ENCODE measurements at places on chromosomes 4 and X.

DNA sequence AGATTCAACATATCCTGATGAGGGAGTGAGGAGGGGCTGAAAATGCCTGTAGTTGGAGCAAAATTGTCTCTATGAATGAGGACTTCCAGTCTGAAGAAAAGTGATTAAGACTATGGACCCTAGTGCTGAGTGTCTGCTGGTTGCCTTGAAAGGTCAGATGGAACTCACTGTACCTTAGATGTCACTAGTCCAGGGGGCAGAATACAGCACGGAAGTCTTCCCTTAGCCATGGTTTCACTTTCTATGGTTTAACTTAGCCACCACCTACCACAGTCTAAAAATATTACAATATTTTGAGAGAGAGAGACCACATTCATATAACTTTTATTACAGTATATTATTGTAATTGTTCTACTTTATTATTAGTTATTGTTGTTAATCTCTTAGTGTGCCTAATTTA, 223.1 kb downstream of the FMR1NB start:
- DNase-seq: no peak

GRCh38 chr4:82275431-82276331, 98.1 kb downstream of the HNRNPD start:
- DNase-seq: no peak

GRCh38 chr4:94208918-94209317, 1.3 kb downstream of the SMARCAD1 start:
- DNase-seq: no peak

- peak; percentile 59 for DNase-seq
These were observed 191.6 kb upstream of the ANKRD50 start for GRCh38 chr4:124903995-124904722.

- no peak for DNase-seq
These were observed 2.3 kb downstream of the TMEM187 start for GRCh38 chrX:153974726-153975286.

- no peak for DNase-seq
These were observed 85.7 kb upstream of the HPRT1 start for GRCh38 chrX:134374294-134374693.

DNA sequence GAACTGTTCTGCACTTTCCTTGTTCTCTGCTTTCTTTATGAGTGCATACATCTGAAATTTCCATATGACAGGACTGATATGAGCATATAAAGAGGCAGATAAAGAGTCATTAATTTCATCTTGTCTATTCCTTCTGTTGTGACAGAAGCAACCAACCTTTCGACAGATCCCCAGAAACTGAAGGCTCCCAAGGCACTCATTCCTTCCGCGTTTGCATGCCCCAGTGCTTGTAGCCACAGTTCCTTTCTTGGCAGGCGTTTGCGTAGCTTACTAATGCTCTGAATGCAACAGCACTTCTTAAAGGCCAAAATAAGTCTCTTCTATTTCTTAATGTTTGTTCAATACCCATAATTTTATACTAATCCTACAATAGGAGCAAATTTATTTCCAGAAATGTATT, 94.0 kb upstream of the TBL1X start:
- DNase-seq: peak; percentile 39

GRCh38 chr4:102312417-102312816, 32.9 kb downstream of the SLC39A8 start:
- DNase-seq: no peak

GRCh38 chr4:47374477-47374876, 89.0 kb downstream of the COMMD8 start:
- peak; percentile 87 for DNase-seq

DNA sequence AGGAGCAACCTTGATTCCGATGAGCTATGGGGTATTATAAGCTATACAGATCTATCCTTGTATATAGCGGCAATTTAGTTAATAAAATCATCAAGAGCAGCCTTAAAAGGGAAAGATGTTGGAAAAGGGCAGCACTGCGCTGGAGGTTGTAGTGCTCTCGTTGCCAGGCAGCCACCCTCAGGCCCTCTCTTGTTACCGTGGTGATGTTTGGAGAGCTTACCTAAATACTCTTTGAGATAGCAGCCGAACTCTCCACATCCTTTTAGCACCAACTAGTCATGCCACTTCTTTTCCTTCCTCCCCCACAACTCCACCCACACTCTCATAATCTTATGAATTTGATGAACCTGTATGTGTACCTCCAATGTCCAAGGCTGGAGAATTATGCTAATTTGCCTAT, 3.8 kb upstream of the RADX start:
- DNase-seq: no peak

- peak; percentile 39 for DNase-seq
These were observed 371.0 kb downstream of the BCOR start for GRCh38 chrX:39726771-39727170.

DNA sequence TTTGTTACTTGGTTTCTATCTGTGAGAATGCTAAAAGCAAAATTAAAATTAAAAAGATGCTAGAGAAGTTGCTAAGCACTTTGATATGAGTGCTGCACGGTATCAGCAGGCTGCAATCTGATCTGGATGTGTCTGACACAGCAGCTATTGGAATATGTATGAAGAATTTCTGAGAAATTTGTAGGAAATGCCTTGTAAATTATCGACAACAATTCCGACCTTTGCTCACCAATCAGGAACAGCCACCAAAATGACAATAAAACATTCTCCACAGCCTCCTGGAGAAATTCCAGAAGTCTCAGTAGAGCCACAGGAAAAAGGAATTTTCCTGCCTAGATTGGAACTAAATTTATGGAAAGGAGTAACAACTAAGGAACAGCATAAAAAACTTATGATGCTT, 82.5 kb downstream of the TIGD2 start:
- DNase-seq: no peak

DNA sequence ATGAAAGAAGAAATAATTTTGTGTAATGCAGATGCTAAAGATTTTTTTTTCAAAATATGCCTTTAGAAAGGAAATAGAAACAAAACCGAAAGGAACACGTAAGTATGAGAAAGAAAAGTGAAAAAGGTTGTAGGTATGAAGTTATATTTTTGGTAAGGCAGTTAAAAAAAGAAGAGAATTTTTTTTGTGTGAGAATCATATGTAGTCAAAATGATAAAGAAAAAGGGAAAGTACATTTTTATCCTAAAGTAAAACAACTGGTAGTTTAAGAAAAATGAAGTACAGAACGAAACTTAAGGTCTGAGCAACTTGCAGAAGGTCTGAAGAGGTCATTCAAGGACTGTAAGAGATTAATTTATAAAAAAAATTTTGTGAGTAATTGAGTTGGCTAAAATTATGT, 164.0 kb upstream of the TRAM1L1 start:
- no peak for DNase-seq

- DNase-seq: no peak
These were observed 5.3 kb downstream of the FGF5 start for GRCh38 chr4:80271801-80272200.

DNA sequence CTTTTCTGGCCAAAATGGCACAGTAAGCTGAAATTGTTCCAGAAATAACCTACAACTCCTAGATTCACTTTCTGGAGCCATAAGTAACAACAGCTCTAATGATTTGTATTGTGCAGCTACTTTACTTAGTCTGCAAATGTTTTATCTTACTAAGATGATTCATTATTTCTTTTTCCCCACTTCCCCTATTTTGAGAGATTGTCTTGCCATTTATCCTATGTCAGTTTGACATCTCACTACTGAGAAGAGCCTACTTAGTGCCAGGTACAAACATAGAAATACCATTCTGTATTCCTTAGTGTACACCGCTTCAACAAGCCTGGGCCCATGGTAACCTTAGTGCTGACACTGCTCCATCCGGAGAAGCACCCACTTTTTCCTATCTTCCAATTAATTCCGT, 13.8 kb upstream of the STK26 start:
- no peak for DNase-seq

DNA sequence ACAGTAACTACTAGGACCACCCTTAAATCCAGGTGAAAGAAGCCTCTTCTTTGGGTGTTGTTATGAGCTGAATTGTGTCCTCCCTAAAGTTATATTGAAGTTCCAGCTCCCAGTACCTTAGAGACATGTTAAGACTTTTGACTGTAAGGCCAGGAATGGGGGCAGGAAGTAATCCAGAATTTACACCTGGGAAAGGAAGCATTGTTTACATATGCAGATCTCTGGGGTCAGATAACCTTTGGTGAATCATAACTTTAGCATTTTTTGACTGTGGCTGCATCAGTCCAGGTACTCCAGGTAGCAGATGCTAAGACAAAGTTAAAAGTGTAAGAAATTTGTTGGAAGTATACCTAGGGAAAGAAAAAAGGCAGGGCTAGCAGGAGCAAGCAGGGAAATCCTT, 104.9 kb upstream of the CENPE start:
- no peak for DNase-seq

DNA sequence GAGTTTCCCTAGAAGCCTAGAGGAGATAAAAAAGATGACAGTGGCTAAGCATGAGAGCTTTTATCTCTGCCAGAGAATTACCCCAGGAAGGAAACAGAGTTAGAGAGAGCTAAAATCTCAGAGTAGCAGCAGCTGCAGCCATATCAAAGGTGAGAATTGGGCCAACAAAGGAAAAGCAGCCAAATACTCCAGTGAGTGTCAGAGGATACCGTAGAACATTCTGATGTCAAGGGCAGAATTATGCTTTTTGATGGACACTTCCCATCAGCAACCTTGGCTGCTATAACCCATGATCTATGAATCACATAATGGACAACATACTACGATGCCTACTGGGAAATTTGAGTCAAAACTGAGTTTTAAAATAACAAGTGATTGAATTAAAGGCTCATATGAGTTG, 405.8 kb upstream of the CPEB2 start:
- no peak for DNase-seq

DNA sequence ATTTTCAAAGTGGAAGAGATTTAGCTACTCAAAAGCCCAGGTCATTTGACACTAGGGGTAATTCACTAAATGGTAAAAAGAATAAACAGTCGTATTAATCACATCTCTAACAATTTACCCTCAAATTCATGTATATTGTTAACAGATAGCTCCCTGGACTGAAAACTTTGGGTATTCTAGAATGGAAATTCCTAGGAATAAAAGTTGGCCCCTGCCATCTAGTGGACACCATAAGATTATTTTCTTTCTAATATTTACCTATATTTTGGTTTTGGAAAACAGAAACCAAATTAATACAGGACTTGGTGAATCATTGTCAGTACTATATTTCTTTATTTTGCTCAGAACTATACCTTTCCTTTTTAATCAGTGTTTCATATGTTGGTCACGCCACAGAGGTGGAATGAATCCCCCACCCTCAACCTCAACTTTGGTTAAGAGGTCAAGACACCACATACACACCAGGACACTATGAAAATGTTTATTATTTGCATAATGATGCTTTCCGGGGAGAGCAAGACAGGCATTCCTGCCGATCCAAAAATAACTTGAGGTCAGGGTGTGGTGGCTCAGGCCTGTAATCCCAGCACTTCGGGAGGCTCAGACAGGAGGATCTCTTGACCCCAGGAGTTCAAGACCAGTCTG, 96.2 kb upstream of the APOOL start:
- DNase-seq: peak; percentile 0

DNA sequence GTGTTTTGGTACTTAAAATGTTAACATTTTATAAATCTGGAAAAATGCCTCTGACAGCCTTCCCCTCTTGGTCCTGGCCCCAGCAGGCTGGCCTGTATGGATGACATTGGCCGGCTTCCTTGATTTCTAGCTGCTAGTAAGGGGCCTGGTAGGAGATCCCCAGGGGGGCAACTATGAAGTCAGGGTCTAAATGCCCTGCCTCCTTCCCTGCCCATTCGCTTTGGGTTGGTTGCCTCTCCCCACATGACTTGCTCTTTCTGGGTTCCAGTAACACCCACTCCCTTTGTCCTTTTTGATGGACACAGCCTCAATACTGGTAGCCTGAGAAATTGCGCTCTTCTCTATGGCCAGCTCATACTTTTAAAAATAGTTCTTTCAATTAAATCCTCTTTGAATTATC, 78.0 kb upstream of the MAD2L1 start:
- DNase-seq: no peak

- no peak for DNase-seq
These were observed 518.3 kb upstream of the ZFP42 start for GRCh38 chr4:187477224-187477623.

DNA sequence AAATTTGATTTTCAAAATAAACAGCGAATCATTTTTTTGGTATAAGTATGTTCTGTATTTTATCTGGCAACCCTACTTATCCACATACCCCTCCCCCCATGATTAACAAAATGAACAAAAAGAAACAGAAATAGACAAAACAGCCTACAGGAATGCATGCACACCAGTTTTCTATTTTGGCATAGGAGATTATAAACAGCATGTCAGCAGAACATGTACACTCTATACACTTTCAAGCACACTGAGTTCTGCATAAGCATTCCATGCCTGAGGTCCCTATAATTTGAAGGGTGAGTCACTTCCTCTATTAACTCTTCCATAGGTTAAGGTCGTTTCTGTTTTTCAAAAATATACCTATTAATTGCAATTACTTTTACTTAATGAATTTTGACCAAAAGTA, 28.0 kb upstream of the ZNF280C start:
- peak; percentile 22 for DNase-seq

GRCh38 chr4:151247395-151247794, 29.6 kb upstream of the PRSS48 start:
- DNase-seq: no peak

DNA sequence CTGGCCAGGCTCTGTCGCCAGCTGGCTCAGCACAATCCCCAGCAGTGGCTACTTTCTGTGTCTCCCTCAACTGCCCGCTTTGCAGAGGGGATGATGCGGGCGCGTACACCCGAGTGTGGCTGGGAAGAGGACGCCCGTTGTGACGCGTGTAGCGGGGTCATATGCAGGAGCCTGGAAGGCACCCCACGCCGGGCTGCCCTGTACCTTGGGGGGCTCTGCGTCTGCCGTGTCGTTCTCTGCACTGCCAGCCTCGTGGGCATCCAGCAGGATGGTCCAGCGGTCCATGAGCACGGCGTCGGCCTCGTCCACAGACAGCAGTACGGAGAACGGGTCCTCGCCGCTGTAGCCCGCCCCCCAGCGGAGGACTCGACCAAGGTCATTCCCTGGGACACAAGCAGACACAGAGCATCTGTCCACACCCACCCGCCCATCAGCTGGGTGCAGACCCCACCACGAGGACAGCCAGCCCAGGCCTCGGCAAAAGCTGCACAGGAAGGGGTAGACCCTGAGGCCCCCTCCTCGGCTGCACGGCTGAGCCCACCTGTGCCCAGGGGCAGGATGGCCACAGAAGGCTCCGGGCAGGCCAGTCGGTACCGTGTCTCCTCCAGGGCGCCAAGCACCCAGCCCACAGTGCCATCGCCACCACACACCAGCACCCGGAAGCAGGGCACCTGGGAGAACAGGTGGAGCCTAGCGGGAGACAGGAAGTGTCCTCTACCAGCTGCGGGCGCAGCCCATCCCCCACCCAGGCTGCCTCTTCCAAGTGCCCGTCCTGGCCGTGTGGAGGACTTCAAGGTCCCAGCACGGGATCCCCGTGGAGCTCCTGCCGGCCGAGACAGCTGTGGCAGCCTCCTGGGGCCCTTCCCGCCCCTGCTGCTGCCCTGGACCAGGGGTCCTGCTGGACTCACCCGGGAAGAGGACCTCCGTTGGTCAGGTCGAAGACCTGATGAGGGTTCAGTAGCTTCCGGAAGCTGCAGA, 10.8 kb downstream of the DGKQ start:
- no peak for DNase-seq

- DNase-seq: no peak
These were observed 795 bp upstream of the BRWD3 start for GRCh38 chrX:80810365-80810978.
